COLO829 (cell line): ENCODE measurements at places on chromosomes 5 and 9.
A peak's percentile ranks its signal among the peaks of the same experiment; 100 is the strongest.

DNA sequence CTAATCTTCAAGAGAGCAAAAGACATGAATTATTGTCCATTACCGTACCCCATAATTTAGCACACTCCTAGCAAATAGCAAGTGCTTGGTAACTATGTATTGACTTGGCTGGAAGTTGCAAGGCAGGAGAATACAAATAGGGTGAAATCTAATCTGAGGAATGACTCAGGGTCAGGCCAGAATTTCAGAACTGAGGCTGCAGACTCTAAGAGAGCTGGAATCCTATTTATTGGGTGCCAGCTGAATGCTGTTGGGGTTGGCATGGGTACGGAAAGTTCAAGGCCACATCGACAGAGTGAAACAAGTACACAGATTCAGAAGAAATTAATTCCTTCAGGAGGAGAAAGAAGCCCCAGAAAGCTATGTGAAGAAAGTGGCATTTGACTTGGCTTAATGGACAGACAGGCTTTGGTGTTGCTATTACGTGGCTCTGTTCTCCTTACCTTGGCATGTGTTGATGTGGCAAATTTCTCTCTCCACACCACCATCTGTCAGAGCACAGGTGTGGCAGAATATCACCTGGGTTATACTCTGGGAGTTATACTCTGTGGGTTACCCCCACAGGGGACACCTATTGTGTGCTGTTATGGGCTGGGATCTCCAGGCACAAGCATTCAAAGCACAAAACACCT lies 20.9 kb upstream of the ASTN2 start:
- DNase-seq = no peak

- DNase-seq = no peak
These were observed 52.8 kb downstream of the PRRT1B start for GRCh38 chr9:131598121-131598520.

DNA sequence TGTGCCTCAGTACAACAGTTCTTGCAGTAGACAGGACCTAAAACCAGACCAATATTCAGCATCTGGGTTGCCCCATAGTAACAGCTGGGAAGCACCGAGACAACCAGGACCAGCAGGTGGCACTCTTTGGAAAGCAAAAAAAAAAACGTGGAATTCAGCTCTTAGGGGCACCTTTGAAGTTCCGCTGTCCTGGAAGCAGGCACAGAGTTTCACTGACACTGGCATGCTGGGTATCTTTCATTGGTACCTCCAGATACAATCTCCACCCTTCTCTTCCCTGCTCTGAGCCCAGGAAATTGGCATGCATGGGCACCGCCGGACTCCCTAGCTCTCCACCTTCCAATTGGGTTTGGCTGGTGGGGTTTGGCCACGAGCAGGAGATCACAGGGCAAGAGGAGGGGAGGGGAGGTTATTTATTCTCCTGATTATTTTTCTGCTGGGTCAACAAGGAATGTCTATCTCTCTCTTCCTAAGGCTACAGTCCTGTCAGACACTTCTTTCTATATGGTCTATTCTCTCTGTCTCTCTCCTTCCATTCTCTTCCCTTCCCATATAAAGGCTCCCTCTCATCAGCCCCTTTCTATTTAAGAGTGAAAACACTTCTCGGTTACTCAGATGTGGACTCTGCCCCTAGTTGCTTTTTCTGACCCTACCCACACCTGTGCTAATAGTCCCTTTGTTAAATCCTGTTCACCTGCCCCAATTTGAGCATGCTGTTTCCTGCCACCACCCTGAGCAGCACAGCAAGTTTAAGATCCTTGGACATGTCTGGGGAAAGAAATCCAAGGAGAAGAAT lies 1.9 kb upstream of the IDNK start:
- DNase-seq = peak; percentile 56

GRCh38 chr5:147481376-147481775 lies 28.5 kb downstream of the DPYSL3 start:
- no peak for DNase-seq

DNA sequence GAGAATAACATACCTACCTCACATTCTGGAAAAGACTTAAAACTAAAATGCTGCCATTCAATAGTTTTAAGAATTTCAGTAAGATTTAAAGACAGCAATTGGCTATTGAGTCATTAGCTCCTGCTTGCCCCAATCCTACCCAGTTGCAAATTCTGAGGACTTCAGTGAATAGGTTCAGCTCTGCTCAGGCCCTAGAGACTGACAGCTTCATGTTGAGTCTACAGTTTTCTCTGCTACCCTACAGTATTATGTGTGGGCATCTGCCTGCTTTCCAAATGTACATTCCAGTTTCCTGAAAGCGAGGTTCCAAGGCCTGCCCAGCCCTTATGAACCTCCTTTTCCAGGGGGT lies 61.5 kb downstream of the ARSB start:
- no peak for DNase-seq

GRCh38 chr5:137462265-137462590 lies 36.9 kb downstream of the SPOCK1 start:
- DNase-seq = no peak

GRCh38 chr9:98667005-98667640 lies 41.6 kb downstream of the GABBR2 start:
- no peak for DNase-seq

GRCh38 chr5:61817472-61818326 lies 485.6 kb downstream of the ZSWIM6 start:
- peak; percentile 15 for DNase-seq

DNA sequence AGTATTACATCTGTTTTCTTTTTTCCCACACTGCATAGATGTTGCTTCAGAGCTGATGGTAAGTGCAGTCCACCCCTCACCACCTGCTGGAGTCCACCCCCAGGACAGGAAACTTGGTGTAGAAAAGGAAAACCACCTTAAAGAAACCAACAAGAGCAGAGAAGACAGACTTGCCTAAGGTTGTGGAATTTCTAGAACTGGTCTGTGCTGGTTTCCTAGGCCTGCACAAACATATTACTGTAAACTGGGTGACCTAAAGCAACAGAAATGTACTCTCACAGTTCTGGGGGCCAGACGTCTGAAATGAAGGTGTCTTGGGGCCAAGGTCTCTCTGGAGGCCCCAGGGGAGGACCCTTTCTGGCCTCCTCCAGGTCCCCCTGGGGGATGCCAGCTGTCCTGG lies 293.4 kb upstream of the IRX1 start:
- no peak for DNase-seq

DNA sequence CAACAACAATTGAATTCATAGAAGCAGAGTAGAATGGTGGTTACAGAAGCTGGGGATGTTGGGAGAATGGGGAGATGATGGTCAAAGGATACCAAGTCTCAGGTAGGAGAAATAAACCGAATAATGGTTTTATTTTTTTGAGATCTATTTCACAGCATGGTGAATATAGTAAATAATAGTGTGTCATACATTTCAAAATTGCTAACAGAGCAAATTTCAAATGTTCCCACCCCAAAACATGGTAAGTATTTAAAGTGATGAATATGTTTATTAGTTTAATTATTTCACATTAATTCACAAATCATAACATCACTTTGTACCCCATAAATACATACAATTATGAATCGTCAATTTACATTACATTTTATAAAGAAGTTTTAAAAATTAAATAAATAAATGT lies 72.7 kb upstream of the ATG10 start:
- no peak for DNase-seq

DNA sequence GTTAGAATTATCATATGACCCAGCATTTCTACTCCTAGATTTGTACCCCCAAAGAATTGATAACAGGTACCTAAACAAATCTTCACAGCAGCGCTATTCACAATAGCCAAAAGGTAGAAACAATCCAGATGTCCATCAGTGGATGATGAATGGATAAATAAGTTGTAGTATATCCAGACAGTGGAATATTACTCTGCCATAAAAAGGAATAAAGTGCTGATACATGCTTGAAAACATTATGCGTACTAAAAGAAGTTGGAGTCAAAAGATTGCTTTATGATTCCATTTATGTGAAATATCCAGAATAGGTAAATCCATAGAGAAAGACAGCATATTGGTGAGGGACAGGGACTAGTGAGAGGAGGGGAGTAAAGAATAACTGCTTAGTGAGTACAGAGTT lies 26.0 kb downstream of the MTREX start:
- no peak for DNase-seq

- DNase-seq = no peak
These were observed 25.5 kb downstream of the CDH6 start for GRCh38 chr5:31218978-31219377.

DNA sequence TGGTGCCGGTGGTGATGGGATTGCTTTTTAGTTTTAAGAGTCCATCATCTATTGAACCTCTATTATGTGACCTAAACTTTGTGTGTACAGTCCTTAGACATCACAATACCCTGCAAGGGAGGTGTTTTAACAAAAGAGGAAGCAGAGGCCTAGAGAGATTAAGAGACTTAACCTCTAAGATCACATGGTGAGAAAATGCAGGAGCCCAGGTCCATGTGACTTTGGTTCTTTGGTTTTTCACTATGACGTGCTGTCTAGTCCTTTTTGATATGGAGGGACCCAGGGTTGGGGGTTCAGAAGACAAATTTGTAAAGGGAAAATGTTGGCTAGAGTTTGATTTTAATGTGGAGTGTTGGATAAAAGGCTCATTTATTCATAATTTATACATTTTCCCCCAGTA lies 34.1 kb upstream of the TRMT10B start:
- DNase-seq = no peak

DNA sequence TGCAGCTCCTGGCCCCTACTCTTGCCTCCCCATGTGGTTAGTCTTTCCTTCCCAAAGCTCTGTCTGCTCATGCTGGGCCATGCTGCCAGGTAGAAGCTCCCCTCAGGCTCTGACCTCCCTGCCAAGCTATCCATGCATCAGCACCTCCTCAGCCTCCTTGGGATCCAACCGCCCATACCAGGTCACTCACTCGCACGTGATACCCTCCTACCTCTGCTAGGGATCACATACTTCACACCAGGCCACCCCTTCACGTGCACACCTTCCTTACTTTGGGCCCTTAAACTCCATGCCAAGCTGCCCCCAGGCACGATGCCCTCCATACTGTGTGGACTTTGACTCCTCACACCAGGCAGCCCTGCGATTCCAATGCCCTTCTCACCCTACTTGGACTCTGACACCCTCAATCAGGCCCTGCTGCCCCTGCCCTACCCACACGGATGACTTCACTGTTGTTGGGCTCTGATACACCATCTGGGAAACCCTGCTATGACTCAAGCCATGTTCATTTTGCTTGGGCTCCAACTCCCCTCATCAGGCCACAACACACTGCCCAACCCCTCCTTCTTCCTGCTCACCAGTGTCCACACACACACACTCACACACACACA lies 34.1 kb downstream of the ZNF483 start:
- no peak for DNase-seq

GRCh38 chr5:1759378-1759970 lies 40.2 kb downstream of the MRPL36 start:
- DNase-seq = no peak
